Anterior cingulate cortex (tissue), 58 donors: ENCODE measurements at places on chromosomes 13 and 19.
A peak's percentile ranks its signal among the peaks of the same experiment; 100 is the strongest.

GRCh38 chr19:19083413-19084178 is 19.8 kb downstream of the SLC25A42 start:
- no peak for DNase-seq

DNA sequence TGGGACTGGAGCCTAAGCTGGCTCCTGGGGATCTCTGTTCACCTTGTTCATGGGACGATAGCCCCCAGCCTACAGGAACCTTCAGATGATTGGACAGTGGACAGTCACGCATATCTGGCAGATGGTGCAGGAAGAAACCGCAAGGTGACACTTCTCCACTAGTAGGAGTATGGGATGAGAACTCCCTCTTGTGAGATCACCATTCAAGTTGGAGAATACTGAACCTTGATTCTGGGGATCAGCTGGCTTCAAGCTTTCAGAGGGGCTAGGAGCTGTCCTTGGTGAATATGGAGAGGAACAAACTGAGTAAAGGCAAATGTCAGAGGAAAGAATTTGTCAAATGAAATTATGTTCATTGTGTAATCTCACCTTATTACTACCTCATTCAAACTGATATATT is 204.5 kb downstream of the PDS5B start:
- no peak for DNase-seq

- DNase-seq: no peak
These were observed 18.3 kb upstream of the SIGLEC6 start for GRCh38 chr19:51549533-51550324.

GRCh38 chr13:21001471-21001870 is 59.9 kb downstream of the LATS2 start:
- DNase-seq: no peak

DNA sequence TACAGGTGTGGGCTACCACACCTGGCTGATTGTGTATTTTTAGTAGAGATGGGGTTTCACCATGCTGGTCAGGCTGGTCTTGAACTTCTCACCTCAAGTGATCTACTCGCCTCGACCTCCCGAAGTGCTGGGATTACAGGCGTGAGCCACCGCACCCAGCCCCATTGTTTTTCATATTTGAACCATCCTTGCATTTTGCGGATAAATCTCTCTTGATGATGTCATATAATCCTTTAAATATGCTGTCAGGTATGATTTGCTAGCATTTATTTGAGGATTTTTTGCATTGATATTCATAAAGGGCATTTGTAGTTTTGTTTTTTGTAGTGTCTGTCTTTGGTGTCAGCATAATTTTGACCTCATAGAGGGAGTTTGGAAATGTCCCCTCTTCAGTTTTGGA is 5.7 kb downstream of the ZNF101 start:
- no peak for DNase-seq

GRCh38 chr19:5916181-5916708 is 2.2 kb downstream of the CAPS start:
- no peak for DNase-seq

- no peak for DNase-seq
These were observed 25.7 kb downstream of the TEX29 start for GRCh38 chr13:111346101-111346680.

- no peak for DNase-seq
These were observed 845.3 kb upstream of the MIR17HG start for GRCh38 chr13:90502153-90502552.

DNA sequence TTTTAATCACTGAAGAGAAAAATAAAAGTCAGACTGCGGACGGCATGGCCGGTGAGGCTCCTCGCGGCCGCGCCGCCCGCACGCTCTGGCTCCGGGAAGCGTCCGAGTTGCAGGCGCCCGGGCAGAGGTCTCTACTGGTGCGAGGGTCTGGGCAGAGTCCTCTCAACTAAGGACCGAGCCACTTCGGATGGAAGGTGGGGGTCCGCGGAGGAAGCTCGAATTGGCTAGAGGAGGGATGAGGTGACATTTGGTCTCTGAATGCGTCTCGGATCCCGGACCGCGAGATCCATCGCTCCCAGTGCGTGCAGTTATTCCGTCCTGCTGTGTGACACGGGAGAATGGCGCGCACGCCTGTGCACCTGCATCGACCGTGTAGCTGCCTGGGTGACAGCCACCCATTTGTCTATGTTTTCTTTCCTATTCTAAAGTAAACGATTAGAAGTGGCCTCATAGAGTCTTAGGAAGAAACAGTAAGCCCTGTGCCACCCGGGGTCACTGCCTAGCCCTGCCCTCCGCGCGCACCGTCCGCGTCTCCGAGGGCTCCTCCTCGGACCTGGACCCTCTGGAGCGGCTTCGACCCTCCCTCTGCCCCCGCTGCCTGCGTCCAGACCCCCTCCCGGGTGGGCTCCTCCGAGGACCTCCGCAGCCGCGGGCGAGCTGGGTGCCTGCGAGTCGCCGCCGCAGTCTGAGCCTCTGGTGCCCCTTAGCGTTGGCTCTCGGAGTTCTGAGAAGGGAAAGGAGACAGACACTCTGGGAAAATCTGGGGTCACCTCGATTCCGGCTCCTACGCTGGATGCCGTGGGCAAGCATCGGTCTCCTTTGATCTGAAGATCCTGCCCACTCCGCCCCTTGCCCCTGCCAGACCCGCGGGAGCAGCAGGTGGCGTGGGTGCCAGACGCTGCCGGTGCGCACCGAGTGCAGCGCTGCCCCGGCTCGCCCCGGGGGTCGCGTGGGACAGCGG is 347.4 kb downstream of the LIG4 start:
- DNase-seq: peak; percentile 53

GRCh38 chr19:2540646-2541454 is 64.9 kb downstream of the GADD45B start:
- no peak for DNase-seq

- DNase-seq: no peak
These were observed 448.8 kb downstream of the FOXO1 start for GRCh38 chr13:40217675-40218074.

GRCh38 chr19:7860714-7861618 is 13.2 kb downstream of the PRR36 start:
- peak; percentile 40 for DNase-seq

GRCh38 chr19:32916969-32917615 is 47.5 kb upstream of the SLC7A9 start:
- no peak for DNase-seq

GRCh38 chr13:72462726-72463125 is 264.7 kb downstream of the MZT1 start:
- no peak for DNase-seq

GRCh38 chr13:31167490-31167889 is 5.8 kb upstream of the HSPH1 start:
- DNase-seq: no peak

DNA sequence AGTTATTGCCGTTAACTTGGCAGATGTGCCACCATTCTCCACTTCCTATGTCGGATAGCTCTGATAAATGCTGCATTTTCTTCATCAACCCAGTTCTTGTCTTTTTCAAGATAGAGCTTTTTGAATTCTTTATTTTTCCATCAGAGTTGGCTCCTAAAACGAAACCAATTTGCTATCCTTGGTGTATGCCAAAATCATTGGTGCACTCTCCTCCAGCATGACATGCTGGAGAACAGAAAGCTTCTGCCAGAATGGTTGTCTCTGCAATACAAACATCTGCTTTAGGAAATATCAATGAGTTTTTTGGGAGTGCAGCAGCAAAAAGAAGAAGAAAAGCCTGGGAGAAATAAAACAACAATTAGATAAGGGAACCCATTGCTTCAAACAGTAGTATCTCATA is 124.2 kb downstream of the CDK8 start:
- DNase-seq: no peak

DNA sequence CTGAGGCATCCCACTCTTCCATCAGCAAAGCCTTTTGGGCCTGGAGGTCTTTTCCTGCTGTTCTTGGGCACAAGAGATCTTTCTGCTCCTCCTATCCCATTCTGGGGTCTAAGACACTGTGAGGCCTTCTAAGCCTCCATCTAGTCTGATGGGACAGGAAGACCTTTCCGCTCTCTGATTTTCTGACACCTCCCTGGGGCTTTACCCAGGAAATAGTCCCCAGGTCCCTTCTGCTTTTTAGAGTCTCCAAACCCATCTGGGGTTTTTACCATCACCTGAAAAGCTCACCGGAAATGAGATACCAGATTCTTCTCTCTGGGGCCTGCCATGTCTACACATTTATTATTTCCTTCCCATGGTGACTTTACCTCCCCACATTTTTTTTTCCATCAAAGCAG is 21.1 kb downstream of the CLEC17A start:
- no peak for DNase-seq

DNA sequence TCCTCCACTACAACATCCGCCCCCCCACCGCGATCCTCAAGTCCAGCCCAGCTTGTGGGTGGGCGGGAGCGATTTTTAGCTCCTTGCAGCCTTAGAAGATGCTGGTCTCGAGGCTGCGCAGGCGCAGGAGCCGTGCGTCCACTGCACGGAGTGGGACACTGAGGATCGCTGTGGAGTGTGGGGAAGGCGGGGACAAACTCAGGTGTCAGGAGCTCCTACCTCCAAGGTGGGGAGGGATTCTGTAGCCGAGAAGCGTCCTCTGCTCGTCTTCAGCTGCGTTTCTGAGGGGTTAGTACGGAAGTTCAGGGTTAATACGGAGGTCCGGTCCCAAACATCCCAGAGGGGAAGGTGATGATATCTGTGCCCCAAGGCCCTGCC is at the start of gene RTBDN:
Gene RTBDN (minus strand): TSS at position 14 of the 378 bp plus-strand sequence. CDS start 4,600 bp downstream, outside the sequence.
- DNase-seq: peak; percentile 56

GRCh38 chr13:110108348-110109139 is 198.4 kb downstream of the COL4A1 start:
- DNase-seq: peak; percentile 54

GRCh38 chr19:56403261-56403660 is 871 bp upstream of the ZNF583 start:
- DNase-seq: no peak

DNA sequence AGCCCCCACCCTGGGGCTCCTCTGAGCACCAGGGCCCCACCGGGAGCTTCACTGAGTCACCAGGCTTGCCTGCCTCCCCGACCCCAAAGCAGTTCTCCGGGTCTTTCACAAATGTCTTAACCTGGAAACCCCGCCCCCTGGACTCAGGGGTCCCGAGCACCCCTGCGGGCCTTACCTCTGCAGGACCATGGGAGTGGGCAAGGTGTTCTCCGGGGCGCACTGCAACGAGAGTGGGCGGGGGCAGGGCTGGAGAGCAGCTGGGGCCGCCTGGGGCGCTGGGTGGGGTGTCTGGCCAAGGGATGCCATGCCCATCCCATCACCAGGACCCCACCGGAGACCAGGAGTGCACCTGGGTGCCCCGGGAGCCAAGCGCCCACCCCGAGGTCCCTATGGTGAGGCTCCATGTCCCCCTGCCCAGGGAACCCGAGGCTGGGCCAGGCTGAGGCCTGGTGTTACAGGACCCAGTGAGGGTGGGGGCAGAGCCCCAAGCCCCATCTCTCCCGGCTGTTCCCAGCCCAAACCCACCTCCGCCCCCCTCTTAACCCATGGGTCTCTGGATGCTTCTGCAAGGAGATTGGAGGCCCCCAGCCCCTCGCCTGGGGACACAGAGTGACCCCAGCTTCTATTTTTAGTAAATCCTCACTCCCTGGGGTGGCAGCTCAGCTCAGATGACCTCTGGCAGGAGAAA is 10.9 kb downstream of the MKNK2 start:
- no peak for DNase-seq

DNA sequence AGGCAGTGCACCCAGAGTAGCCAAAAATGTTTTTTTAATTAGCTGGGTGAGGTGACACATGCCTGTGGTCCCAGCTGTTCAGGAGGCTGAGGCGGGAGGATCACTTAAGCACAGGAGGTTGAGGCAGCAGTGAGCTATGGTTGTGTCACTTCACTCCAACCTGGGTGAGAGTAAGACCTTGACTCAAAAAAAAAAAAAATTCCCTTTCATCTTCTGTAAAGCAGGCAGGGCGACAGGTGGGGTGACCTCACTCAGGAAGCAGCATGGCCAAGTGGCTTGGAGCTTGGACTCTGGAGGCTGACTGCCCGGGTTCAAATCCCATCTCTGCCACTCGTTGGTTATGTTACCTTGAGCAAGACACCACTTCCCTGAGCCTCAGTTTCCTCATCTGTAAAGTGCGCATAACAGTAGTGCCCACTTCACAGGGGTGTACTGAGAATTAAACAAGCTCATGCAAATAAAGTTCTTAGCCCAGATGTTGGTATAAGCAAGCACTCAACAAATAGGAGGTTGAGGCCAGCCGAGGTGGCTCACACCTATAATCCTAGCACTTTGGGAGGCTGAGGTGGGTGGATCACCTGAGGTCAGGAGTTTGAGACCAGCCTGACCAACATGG is 48.3 kb downstream of the MAP4K1 start:
- no peak for DNase-seq

GRCh38 chr13:109941951-109942350 is 155.6 kb upstream of the IRS2 start:
- DNase-seq: no peak

DNA sequence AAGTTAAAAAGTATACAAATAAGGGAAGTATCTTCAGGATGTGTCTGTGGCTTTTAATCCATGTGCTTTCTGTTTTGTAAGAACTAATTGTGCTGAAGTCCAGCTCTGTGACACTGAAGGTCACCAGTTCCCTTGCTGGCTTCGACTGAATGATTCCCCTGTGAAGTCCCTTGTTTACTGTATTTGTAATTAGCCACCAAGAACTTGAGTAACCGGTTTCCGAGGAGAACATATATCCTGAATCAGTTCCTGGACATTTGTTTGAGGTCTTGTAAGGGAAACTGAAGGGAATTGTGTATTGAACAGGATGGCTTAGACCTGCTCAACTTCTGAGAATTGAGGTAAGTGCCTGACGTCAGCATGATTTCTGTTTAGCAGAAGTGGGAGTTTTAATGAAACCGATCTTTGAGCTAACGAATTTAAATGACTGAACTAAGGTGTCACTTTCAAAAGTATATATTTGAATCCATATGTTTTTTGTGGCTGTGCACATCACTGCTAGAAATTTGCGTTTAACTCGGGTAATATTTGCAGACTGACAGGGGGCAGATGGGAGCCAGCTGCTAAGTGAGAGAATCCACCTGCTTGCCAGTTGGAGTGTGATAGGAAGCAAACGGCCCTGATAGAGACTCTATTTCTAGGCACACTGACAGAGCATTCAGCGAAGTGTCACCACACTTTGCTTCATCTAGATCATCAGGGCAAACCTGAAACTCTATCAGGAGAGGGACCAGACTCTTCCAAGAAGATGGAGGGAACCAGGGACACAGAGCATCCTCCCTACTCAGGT is 530.0 kb downstream of the RFC3 start:
- no peak for DNase-seq

GRCh38 chr13:52847322-52847681 is 1.1 kb downstream of the PCDH8 start:
- DNase-seq: no peak

- no peak for DNase-seq
These were observed 60.7 kb upstream of the MCF2L start for GRCh38 chr13:112908342-112908741.

- DNase-seq: no peak
These were observed 67.4 kb downstream of the CDADC1 start for GRCh38 chr13:49315036-49315565.
